Stimulated activated CD8-positive, alpha-beta memory T cell treated with anti-CD3 and anti-CD28 coated beads, Interleukin-4, amount 100 ng/mL, for 4 hours (primary cell): ENCODE measurements at places on chromosomes 1 and 21.

DNA sequence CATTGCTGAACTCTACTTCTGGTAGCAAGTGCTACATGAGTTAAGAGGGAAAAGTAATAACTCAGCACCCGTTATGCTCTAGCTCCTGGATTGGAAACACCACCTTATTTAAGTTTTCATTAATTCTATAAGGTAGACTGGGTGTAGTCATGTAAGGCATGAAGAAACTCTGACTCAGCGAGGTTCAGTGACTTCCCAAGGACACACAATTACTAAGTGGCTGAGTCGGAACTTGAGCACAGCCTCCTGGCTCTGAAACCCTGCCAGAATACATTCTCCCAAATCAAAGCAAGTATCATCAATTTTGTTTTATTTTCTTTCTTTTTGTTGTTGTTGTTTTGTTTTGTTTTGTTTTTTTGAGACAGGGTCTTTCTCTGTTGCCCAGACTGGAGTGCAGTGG, 29.1 kb upstream of the SCCPDH start:
- DNase-seq: no peak

DNA sequence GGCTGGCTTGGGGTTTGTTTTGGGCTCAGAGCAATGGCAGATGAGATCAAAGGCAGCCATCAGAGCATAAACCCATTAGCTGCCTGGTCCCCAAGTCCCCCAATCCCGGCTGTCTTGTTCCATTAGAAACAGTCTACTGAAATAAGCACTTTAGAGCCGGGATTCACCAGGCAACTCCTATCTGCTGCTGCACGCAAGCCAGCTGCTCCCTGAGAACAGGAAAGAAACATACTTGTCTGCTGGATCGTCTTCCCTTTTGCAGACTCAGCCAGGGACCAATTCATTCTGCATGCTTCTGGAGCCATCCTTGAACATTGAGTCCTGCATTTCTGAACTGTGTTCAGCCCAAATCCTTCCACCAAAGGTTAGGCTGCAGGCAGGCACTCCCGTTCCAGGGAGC, 21.8 kb downstream of the RXRG start:
- no peak for DNase-seq

- no peak for DNase-seq
These were observed 110.5 kb upstream of the COL11A1 start for GRCh38 chr1:103218821-103219220.

- no peak for DNase-seq
These were observed 5.5 kb upstream of the RNF223 start for GRCh38 chr1:1079408-1080121.

DNA sequence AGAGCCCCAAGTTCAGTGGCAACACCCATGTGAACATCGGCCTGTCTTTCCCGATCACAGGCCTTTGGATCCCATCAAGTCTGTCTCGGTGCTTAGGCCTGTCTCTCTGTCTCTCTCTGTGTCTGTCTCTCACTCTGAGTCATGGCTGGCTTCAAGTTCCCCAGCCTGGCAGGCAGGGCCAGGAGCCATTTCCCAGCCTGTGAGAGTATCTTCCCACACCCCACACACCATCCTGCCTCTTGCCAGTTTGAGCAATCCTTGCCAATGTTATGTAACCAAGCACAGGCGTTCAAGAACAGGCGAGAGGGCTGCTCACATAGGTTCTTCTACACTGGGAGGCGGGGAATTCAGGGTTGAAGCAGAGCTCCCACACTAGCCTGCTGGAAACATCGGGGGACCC, 70.0 kb upstream of the TMEM51 start:
- no peak for DNase-seq

DNA sequence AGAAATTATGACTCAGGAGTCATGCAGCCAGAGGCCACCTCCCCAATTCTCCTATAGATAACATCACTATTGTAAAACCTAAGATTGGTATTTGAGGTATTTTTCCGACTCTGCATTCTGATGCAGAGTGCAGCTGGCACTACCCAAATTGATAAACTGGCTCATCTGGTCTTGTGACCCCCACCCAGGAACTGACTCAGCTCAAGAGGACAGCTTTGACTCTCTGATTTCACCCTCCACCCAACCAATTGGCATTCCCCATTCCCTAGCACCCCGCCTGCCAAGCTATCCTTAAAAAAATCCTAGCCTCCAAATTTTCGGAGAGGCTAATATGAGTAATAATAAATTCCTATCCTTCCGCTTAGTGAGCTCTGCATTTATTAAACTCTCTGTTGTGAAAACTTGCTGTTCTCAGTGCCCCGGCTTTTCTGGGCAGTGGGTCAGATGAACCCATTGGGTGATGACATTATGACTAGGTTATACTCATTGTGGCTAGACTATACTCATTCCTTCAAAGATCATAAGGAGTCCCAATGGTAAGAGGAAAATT, 39.4 kb upstream of the EPS15 start:
- no peak for DNase-seq

DNA sequence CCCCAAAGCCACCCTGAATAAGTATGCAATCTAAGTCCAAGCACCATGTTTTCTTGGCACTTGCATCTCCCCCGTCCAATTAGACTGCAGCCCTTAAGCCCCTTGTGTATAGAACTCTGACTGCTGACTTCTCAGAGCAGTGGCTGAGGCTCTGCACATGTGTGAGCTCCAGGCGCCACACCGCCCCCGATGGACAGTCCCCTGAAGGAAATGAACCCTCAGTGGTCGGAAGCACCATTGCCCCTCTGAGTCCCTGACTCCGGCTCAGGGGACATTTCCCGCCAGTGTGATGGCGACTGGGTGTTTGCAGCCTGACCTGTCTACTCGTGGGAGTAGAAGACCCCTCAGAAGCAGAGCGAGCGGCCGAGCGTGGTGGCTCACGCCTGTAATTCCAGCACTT, 37.2 kb upstream of the SCCPDH start:
- DNase-seq: no peak

- DNase-seq: no peak
These were observed 627 bp downstream of the ADARB1 start for GRCh38 chr21:45074818-45075595.

GRCh38 chr1:37944086-37944763, 2.6 kb downstream of the INPP5B start:
- DNase-seq: no peak

- no peak for DNase-seq
These were observed 6.0 kb downstream of the CDK18 start for GRCh38 chr1:205510308-205510950.

GRCh38 chr1:23019863-23020625, 776 bp downstream of the KDM1A start:
- DNase-seq: no peak

GRCh38 chr1:232873412-232873811, 68.2 kb downstream of the MAP10 start:
- no peak for DNase-seq

DNA sequence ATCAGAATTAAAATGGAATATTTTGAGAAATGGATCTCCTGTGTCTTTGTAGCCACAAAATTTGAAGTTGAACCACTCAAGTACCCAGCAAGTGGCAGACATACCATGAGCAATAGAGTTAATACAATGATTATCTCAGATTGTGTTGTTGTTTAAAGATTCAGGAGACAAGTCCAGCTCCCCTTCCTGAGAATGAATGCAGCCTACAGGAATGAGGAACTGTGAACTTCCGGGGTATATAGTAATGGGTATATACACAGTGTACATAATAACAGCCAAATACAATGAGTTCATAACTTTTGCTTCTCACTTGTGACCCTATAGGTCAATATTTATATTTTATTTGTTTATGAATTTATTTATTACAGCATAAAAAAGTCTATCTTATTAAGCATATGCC, 445.0 kb downstream of the SETD4 start:
- no peak for DNase-seq

DNA sequence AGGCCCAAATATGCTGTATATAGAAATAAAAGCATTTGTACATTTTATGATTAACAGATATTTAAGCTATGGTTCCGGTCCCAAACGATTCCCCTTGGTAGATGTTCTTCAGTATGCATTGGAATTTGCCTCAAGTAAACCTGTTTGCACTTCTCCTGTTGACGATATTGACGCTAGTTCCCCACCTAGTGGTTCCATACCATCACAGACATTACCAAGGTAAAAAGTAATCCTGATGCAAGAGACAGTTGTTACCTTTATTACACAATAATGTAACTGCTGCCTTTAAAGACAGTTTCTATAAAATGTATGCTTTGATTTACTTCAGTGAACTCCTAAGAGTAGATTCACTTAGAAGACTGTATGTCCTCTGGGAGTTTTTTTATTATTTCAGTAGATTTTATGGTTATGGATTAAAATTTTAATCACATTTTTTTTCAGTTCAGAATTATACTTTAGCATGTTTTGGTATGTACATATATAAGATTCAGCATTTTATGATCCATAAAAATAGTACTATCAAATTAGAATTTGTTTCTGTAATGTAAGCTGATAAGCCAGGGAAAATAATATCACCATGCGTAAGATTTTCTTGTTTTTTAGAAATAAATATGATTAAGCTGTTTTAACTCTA, 96.5 kb downstream of the USP25 start:
- DNase-seq: no peak

DNA sequence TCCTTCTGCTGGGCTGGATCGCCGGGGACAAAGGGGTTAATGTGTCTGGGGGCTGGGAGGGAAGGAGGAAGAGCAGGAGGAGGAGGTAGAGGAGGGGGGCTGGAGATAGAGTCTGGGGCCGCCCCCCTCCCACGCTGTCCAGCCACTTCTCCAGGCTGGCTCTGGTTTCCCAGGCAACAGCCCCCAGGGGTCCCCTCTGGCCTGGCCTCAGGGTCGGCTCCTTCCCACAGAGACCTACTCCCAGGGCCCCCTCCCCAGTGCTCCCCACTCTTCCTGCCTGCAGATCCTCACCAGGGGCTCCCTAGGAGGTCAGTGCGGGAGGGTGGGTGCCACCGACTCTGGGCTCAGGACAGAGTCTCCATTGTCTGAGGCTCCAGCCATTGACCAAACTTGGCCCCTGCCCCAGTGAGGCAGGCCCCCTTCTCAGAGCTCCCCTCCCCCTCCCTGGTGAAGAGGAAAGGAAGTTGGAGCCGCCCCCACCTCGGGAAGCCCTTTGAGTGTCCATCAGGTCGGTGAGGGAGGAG, 34.1 kb downstream of the ARHGEF10L start:
- no peak for DNase-seq

DNA sequence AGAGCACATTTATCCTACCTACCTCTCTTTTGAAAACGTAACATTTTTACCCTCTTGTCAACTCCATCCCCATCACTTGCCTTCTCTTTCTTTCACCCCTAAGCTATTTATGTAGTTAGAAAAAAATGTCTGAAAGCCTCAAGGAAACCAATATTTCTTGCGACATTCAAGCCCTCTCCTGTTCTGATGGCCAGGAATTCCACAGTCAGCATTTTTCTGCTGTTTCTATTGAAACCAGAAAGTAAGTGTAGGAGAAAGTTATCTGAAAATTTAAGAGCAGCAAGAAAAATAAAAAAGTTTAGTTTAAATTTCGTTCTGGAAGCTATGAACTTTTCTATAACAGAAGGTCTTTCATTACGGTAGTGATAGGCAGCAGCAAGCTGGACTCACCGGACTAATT, 247.6 kb upstream of the PBX1 start:
- DNase-seq: no peak

DNA sequence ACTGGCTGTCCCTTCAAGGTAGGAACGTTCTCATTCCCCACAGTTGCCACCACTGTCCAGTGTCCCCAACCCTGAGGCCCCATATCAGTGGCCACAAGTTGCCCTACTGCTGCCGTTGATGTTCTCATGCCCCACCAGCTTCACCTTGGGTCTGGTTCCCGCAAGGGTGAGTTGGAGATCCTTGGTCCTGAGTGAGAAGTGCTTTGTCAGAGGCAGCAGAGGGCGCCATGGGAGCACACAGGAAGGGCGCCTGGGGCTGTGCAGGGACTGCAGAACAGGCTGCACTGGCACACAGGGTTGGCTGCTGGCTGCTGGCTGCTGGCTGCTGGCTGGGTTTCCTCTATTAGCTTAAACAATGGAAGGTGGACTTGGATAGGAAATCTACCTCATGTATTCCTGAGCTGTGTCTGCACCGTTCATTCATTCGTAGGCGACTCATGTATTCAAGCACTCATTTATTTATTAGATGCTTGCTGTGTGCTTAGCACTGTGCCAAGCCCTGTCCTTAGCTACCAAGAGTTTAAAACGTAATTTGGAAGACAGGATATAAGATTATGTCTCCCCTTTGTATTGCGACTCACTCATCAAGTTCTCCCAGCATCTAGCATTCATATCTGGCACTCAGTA, 2.1 kb upstream of the S100A9 start:
- DNase-seq: no peak

DNA sequence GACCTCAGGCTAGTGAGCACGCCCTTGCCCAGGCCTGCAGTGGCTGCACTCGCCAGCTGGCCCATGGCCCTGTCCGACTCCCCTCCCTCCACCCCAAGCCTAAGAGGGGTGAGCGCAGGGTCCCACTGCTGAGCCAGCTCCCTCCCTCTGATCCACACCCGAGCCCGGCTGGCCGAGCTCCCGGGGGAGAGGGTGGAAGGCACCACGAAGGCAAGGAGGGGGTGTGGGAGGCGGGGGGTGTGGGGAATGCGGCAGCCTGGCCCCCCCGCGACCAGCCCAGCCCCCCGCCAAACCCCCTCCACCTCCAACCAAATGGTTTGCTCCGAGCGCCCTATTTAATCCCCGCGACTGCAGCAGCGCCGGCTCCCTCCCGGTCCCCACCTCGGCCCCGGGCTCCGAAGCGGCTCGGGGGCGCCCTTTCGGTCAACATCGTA, at the start of gene CADM3:
TSS of gene CADM3 (plus strand) at position 362 of the 434 bp plus-strand sequence. CDS start 151 bp downstream, outside the sequence.
- no peak for DNase-seq

DNA sequence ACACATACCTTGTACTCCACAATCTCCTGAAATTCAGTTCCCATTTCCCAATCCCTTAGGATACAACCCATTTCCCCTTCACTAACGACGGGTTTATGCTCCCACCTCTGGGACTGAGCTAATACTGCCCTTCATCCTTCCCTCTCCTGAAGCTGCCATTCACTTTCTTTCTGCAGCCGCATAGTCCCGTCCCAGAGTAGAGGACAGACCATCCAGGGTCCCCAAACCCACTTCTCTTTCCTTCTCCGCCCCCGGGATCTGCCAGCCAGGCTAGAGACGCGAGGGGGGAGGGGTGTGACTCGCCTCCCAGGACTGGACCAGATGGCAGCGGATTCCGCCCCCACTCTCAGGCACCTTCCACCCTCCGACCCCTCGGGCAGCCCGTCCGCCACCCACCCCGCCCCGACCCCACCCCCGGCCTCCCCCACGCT, 679 bp downstream of the ABL2 start:
- peak; percentile 2 for DNase-seq

GRCh38 chr1:39850606-39851216, 32.6 kb downstream of the TRIT1 start:
- DNase-seq: no peak

- DNase-seq: no peak
These were observed 697.6 kb upstream of the CXADR start for GRCh38 chr21:16815243-16815642.

DNA sequence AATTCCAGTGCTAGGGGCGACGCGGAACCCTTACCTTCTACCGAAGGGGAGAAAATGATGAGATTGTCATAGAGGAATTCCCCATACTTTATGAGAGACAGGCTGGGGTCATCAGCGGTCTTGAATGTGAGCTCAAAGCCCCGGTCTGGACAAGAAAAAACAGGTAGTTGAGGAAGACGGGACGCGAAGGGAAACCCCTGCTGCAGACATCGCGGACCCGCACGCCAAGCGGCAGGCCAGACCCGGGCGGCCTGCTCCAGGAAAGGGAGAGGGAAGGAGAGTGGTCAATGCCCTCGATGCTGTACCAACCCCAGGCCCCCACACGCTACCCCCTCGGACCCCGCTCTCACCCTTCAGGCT, 342 bp downstream of the DDOST start:
- DNase-seq: no peak

GRCh38 chr1:177164380-177165068, at the start of gene ASTN1:
TSS of gene ASTN1 (minus strand) at chr1:177164712. CDS start at chr1:177164676, 36 bp downstream.
- DNase-seq: no peak
